ENCODE measurements at places on chromosomes 1 and 21.

DNA sequence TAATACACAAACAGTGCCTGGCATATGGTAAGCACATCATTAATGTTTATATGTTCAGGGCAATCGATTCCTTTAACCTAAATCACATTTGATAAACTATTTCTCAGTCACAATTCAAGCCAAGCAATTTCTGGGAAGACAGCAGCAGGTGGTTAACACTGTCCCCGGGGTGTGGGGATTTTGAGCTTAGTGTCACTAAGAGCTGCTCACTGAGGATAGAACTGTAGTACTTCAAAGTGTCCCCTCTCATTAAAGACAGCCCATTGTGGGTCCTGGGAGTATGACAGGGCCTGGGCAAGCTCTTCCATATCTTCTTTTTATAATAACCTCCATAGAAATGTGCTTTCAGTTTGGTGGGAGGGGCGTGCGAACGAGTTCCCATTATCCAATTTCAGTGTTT is 8.4 kb upstream of the GALNT2 start:
- no peak for DNase-seq

DNA sequence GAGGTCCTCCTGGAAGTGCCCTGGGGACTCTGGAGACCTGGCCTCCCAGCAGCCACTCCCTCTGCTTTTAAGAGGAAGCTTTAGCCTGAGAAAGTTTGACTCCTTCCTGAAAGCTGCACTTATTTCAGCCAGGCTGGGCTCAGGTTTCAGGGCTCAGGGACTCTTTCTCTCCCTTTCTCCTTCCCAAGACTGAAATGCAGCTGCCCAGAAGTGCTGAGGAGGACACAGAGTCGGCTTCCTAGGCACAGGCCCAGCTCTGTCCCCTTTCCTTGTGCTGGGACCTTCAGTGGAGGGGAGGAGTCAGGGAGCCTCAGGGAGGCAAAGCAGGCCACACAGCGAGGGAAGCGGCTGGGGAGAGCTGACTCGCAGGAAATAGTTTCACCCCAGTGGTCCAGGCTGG is 137.3 kb downstream of the NAV1 start:
- DNase-seq = no peak

DNA sequence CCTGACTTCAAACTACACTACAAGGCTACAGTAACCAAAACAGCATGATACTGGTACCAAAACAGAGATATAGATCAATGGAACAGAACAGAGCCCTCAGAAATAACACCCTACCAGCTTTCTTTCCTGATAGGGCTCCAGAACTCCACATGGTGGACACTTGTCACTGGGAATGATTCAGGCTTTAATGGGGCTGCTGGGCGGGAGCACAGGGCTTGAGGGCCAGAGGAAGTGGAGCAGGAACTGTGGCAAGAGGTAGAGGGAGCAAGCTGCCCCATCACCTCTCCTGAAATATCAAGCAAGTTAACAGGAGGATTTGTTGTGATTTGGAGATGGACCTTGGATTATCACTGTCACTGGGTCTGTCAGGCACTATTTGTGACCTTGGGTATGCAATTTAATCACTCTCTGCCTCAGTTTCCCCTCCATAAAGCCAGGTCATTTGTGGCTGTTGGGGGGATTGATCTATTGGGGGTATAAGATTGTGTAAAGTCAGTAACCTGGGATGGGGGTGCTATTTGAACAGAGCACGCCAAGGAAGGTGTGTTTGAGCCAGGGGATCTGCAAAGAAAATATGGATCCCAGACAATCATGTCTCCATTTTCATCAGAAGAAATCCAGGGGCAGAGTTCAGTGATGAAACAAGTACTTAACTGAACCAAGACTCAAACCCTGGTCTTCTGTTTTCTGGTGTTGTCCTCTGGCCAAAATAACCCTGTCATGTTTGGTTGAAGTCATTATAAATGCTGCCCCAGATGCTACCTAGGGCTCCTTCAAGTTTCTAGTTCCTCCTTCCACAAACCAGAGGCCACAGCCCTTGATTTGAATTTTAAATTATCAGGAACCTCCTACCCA is 25.2 kb downstream of the ETS2 start:
- DNase-seq = no peak

DNA sequence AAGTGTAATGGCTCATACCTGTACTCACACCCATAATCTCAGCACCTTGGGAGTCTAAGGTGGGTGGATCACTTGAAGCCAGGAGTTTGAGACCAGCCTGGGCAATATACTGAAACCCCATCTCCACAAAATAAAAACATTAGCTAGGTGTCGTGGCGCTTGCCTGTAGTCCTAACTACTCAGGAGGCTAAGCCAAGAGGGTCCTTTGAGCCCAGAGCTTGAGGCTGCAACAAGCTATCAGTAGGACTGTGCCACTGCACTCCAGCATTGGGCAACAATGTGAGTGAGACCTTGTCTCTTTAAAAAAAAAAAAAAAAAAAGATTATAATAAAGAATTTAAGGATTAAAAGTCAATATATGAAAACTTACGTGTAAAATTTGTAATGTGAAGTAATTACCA is 11.7 kb downstream of the BPNT1 start:
- no peak for DNase-seq

DNA sequence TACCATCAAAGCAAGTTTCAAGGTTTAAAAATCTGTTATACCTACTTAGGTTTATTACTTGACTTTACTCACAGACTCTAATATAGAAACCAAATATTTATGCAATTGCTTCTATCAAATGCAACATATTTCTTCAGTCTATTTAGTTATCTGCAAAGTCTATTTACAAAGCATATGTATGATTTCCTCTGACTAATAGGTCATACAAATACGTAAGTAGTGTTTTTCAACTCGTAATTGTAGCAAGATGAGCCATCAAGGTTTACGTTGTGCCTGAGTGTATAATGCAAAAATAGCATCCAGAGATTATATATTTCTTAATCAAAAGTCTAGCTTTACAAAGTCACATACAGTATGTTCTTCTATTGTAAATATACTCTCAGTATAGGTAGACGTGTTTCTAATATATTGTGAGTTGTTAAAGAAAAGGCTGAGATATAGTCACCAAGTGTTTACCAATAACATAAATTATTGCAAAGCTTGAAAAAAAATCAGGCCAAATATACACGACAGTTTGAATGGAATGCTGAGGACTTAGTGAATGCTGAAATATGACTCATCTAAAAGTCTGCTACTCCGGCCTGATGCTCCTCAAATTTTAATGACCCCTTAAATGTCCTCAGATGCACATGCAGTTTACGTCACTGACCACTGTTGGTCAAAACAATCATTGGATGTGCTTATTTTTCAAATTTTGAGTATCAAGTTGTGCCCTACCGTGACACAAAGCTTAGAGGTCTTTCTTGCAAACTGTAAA is 48.4 kb downstream of the ADAMTS5 start:
- no peak for DNase-seq

Data from activated T-cell treated with anti-CD3 and anti-CD28 coated beads for 1 hour (primary cell).